Substantia nigra (tissue), 51 donors: ENCODE measurements at places on chromosomes 11 and 22.

GRCh38 chr11:49499117-49499516, 290.7 kb upstream of the FOLH1 start:
- no peak for DNase-seq

- peak; percentile 34 for DNase-seq
Observed at GRCh38 chr11:46338988-46339666, 8.1 kb upstream of the DGKZ start.

DNA sequence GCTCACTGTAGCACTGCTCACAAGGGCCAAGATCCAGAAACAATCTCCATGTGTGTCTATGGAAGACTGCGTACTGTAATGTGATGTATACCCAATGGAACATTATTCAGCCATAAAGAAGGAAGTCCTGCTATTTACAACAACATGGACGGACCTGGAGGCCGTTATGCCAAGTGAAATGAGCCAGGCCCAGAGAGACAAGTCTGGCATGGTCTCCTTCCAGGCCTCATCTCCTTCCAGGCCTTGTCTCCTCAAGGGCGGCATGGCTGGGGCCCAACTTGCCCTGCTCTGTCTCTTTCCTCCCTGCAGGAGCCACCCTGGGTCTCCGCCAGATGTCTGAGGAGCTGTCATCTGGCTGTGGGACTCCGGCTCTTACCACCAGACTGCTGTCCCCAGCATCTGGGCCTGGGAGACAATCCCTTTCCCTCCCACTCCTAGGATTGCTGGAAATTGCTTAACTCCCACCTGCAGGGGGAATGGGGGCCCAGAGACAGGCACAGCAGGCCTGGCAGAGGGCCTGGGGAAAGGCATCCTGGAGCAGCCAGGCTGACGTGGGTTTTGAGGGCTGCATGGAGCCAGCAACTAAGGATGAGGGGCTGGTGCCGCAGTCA, 1326.6 kb downstream of the TBC1D22A start:
- DNase-seq = no peak

GRCh38 chr11:95076416-95076815, 9.7 kb downstream of the SRSF8 start:
- DNase-seq = no peak

DNA sequence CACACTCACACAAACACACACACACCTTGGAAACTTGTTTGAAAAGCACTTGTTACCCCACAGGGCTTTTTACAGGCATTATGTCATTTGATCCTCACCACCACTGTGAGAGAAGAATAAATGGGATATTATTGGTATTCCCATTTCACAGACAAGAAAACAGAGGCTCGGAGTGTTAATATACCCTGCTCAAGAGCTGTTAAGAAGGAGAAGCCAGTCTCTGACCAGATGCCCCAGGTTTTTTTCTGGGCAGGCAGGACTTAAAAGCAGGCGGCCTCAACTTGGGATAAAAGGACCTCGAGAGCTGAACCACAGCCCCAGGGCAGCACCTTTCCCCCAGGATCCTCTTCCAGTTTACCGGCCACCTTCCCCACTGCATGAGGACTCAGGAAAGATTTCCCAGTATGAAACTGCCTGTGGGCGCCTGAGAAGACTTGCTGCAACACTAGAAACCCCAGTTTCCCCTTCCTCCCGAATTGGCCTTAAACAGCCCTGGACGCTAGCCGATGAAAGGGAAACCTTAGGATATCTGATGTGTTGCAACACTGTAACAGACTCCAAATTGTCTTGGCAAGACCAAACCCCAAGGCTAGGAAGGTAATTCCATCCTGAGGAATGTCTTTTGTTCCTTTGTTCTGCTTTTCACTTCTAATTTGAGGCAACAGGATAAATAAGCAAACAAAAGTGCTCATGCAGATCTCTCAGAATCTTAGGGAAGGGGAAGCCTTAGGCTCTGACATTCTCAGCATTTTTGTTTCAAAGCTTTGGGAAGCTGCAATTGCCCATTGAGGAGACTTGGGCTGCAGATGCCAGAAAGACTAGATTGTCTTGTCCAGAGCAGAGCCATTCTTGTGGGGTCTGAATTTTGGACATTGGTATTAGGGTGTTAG, 173.5 kb downstream of the TRIM29 start:
- no peak for DNase-seq
